ENCODE measurements at places on chromosomes 4 and X.

DNA sequence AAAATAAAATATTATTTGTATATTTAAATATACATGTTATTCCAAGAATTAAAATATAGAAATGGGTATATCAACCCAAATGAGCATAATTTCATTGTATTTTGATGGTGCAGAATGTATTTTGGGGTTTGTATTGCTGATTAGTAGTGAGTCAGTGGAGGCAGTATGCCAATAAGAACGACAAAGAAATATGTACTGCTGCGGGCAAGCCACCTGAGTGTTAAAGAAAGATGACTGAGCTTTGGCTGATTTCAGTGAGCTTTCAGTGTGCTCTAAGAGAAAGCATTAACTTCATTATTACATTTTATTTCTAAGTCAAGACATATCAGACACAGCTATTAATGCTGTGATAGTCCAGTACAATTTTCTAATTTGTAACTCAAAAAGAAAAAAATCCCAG, 297.8 kb downstream of the ANK2 start:
- no peak for ATAC-seq

DNA sequence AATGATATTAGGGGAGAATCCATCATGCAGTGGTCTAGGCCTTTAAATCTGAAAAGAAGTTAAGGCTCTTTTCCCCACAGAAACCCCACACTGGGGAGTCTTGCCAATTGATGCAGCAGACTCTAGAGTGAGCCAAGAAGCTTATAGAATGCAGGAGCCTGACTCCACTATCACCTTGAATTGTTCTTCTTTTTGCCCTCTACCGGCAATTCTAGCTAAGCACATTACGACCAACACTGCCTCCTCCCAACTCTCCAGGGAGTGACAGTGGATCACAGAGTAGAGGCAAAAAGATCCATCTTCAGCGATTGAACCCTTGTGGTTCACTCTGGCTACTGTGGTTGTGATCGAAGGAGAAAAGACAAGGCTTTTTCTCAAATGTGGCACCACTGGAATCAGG, 331.5 kb downstream of the NKX6-1 start:
- ATAC-seq = no peak

DNA sequence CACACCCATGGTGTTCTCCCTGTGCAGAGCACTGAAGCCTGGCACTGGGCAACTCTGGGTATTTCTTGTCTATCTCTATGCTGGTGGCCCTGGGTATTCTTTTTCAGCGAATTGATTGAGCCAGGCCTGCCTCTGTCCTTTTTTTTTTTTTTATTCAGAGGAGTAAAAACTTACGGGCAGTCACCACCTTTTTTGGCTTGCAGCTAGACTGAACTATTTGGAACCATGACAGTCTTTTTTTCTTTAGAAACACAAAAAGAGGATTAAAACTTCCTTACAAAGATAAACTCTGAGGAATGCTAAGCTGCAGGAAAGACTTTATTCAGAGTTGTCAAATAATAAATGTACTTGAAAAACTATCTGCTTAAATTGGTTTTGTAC, 119.2 kb upstream of the STIM2 start:
- no peak for ATAC-seq

DNA sequence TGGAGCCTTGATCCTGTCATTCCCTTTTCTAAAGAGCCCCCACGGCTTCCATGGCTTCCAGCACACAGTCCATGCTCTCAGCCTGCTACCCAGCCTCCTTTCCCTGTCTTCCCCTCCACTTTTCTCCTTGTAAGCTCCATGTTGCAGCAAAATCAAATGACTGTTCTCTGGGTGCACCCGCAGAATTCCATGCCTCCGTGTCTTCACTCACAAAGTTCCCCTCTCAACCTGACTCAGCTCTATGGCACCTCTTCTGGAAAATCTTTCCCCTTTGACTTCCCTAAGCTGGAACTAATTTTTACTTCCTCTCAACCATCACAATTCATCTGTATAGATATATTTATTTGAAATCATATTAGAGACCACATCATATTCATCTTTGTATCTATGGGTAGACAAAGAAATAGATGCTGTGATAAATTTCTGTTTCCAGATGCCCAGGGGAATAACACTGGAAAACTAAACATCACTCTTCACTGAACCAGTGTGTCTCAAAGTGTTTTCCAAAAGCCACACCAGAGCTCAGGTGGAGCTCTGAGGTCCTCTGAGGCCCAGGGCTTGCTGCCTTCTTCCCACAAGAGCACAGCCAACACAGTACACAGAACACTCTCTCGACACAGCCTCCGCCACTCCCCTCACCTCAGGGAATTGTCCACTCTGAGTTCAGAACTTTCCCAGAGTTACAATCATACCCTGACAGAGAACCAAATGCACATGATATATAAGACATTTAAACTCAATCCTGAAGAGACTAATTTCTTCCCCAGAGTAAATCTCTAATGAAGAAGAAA, 3.3 kb downstream of the SETD7 start:
- no peak for ATAC-seq

GRCh38 chr4:73607375-73608033, 12.7 kb downstream of the RASSF6 start:
- no peak for ATAC-seq

DNA sequence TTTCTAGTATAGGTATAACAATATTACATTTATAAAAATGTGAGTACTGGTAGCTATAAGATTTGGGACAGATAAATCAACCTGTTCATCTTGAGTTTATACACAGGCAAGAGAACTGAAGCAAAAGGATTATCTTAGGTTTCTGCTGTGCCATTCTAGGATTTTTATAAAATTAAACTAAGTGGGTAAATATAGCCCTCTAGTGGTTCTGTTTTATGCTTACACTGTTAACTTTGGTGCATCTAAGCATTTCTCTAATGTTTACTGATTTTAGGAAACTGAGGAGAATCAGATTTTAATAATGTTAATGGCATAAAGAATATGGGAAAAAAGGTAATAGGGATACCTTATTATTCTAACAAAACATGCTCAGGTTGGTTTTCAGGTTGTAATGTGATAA, 1.1 kb upstream of the RRH start:
- ATAC-seq = no peak

DNA sequence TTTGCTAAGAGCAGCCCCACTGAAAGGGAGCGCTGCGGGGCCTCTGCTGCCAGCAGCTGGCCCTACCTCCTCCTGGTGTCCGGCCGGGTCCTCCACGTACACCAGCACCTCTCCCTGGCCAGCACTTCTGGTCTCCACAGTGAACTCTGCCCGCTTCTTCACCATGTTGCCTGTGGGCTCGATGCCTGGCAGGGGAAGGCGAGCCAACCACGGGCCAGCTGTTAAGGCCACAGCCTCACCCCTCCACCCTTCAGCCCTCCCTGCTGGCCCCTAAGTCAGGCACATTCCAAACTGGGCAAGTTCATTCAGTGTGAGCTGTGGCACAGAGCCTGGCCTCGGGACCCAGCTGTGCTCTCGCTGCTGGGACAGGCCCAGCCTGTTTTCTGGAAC, 7.8 kb downstream of the FLNA start:
- ATAC-seq = no peak

DNA sequence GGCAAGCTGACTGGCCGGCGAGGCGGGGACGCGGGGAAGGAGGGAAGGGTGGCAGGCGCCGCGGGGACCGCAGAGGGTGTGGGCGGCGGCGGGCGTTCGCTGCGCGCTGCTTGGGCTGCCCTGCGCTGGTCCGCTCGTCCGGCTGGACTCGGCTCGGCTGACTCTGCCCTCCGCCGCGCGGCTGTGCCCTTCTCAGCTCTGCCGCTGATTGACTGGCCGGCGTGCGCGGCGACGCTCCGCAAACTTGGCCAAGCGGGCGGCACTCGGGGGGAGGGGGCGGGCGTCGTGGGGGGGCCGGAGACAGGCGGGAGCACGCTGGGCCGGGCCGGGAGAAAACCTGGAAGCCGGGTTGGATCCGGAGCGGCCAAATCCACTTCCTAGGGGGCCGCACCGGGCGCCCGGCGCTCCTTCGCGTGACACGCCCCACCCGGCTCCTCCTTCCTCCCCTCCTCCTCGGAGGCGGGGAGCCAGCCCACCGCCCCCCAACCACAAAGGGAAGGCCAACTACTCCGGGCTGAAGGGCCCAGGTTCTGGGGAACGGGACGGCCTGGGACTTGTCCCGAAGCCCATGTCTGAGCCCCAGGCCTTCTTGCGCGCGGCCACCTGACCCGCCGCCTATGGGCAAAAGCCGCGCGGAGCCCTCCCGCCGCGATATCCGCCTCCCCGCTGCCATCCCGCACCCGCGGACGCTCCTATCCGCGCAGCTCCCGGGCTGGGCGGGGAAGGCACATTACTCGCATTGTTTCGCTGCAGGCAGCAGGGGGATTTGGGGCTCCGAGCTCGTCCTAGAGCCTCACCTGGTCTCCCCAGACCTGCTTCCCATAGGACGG, at the start of gene GPC4:
Gene GPC4 (minus strand): TSS at position 214 of the 830 bp plus-strand sequence. CDS start 524 bp downstream, outside the sequence.
- ATAC-seq = no peak

GRCh38 chr4:10690185-10690907, 5.8 kb upstream of the CLNK start:
- peak; percentile 86 for ATAC-seq

GRCh38 chr4:14132301-14132700, 504.8 kb upstream of the BOD1L1 start:
- ATAC-seq = no peak

DNA sequence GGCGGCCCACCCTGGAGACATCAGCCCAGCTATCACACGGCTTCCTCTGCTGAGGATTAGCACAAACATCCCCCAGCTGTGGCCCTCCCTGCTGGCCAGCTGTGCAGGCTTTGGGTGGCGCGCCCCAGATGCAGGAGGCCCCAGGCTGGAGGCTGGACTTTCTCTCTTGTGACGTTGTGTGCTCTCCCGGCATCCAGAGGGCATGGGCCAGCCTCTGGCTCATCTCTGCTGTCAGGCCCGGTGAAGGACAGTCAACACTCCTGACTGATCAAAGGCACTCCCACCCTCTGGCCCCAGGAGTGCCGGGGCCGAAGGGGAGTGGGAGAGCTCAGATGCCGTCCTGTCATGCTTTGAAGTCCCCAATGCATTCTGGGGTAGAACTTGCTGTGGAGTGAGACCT, 29.9 kb upstream of the PJA1 start:
- no peak for ATAC-seq

DNA sequence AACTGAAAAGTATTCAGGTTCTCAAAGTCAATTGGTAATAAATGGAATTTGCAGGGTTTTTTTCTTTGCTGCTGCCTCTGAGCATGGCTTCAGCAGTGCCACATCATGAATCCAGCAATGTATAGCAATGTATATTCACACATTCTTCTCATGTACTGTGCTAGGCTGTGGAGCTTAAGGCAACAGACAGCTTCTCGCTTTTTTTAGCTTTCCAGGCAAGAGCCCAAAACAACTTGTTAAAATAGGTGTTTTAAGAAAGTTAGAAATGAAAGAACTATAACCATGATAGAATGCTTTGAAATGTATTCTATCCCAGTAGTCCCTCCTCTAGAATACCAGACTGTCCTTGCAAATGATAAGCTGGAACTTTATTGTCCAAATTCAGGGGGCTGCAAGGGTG, 30.4 kb downstream of the SMIM43 start:
- ATAC-seq = no peak

GRCh38 chr4:95638920-95639501, 90.2 kb upstream of the UNC5C start:
- no peak for ATAC-seq

GRCh38 chr4:79514621-79515329, 106.7 kb upstream of the GK2 start:
- ATAC-seq = no peak

DNA sequence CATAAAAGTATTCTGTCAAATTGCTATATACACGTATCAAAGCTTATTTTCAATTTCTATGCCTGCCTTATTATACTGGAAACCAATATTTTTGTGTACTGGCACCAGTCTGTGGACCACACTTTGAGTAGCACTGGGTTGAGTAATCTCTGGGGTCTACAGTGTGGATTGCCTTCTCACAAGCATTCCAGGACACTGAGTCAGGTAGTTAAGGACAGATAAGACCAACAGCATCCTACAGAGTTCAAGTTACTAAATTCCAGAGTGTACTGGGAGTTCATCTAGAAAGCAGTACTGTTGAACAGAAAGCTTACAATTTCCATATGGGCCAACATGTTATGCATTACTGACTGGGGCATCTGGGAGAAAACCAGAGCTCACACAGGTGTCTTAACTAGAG, 61.8 kb downstream of the VMA21 start:
- no peak for ATAC-seq

- peak; percentile 86 for ATAC-seq
These were observed 68.0 kb upstream of the ATXN3L start for GRCh38 chrX:13387666-13388494.

DNA sequence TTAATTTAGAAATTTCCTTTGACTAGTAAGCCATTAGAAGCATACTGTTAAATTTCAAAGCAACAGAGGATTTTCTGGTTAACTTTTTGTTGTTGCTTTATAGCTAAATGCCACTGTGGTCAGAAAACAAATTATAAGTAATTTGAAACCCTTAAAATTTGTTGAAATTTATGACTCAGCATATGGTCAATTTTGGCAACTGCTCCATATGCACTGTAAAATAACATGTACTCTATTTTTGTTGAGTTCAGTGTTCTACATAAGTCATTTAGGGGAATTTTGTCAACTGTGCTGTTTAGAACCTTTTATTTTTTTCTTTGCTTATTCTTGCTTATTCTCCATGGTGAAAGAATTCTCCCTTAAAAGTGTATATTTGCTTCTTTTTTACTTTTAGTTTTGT, 28.6 kb downstream of the SCLT1 start:
- no peak for ATAC-seq

GRCh38 chr4:125739760-125740159, 425.0 kb downstream of the FAT4 start:
- no peak for ATAC-seq

- ATAC-seq = no peak
These were observed 117.8 kb upstream of the ENPP6 start for GRCh38 chr4:184335520-184335919.

GRCh38 chr4:145061318-145061920, 36.6 kb downstream of the ANAPC10 start:
- no peak for ATAC-seq

DNA sequence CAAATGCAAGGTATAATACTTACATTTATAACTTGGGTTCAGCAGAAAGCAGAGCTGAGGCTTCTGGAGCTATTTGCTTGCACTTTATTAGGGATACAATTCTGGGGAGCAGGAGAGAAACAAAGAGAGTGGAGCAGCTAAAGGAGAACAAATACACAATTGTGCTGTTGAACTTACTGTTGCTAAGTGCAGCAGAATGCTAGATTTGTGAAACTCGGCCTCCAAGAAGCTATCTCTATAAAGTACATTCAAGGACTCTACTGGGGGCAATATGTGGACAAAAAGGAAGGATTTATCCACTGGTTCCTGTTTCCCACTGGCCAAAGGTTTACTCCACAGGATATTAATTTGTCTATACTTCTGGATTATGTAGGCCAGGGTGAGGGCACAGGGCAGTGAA, 86.8 kb downstream of the PPP1R2C start:
- no peak for ATAC-seq

- ATAC-seq = no peak
These were observed 327.2 kb downstream of the NKX6-1 start for GRCh38 chr4:84171871-84172270.

GRCh38 chrX:44157283-44157682, 184.1 kb upstream of the NDP start:
- ATAC-seq = no peak

- no peak for ATAC-seq
These were observed 4.9 kb downstream of the GATA1 start for GRCh38 chrX:48791063-48791820.

All from stimulated activated memory B cell treated with anti-CD40 and anti-IgM and Interleukin-4, amounts not matched to agents 10 μg/mL and 1 μg/mL and 100 μg/mL, for 72 hours (primary cell).